ENCODE measurements at places on chromosomes 13 and 19.
A peak's percentile ranks its signal among the peaks of the same experiment; 100 is the strongest.

DNA sequence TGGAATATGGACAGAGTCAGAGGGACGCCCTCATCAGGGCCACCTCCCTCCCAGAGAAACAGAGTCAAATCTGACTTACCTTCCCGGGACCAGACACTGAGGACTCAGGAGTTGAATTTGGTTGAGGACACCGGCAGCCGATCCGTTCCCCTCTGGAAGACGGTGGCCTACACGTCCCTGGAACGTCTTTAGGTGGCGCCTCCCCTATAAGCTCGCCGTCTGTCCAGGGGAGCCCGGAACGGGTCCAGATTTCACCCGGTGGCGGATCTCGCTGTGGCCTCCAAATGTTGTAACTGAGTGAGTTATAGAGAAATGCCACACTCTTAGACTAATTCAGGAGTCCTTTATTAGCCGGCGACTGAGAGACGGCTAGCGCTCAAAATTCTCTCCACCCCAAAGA lies 9.0 kb downstream of the TNFSF14 start:
- no peak for DNase-seq

DNA sequence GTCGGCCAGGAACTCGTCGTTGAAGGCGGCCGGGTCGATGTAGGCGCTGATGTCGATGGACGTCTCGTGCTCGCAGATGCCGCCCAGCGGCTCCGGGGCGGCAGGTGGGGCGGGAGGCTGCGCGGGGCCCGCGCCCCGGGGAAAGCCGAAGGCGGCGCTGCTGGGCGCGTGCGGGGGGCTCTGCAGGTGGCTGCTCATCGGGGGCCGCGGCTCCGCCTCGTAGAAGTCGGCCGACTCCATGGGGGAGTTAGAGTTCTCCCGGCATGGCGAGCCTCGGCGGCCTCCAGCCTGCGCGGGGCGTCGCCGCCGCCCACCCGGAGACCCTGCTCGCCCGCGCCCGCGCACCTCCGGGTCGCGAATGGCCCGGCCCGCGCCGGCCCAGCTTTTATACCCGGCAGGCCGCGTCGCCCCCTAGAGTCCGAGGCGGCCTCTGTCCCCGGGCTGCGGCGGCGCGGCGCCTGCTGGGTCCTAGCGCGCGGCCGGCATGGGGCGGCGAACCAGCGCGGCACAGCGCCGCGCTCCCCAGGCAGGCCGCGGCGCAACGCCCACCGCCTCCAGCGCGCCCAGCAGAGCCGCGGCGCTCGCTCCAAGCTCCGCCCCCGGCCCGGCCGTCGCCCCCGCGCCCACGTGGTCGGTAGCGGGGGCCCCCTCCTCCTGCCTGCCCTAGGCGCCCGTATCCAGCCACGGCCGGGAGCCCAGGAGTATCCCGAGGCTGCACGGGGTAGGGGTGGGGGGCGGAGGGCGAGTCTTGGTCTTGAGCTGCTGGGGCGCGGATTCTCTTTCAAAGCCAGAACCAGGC lies at the start of gene CEBPA:
Gene CEBPA (minus strand): TSS at position 360 of the 799 bp plus-strand sequence. CDS start 120 bp downstream, at position 240.
- peak; percentile 78 for DNase-seq

DNA sequence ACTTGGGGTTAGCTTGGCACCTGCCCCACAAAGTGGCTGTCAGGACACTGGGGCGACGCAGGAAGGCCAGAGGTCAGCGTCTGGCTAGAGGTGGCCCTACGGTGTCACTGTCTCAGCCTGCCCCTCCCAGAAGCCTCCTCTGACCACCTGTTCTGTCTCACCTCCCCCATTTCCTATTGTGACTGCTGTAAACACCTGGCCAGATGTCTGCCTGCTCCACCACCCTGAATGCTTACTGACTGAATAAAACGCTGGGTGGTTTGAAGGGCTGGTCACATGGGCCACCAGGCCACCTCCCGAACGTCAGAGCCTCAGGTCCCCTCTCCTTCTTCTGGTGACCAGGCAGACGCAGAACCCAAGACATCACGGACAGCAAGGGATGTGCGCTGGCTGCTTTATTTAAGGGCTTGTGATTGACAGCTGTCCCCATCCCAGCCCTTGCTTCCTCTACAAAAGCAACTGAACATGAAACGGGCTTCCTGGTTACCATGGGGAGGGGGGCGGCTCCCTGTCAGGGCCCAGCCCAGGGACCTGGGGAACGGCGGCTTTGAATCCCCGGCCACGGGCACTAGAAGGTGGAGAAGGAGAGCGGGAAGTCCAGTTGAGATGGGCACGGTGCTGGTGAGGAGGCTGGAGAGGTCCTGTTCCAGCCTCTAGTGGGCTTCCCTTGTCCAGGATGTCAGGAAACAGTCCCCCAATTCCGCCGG lies 6.2 kb downstream of the ELOF1 start:
- no peak for DNase-seq

- DNase-seq = peak; percentile 25
Measured at GRCh38 chr19:35559281-35559659, 4.2 kb downstream of the ATP4A start.

- no peak for DNase-seq
Measured at GRCh38 chr19:5644037-5644436, 21.2 kb downstream of the SAFB start.

GRCh38 chr13:22940736-22941135 lies 240.0 kb upstream of the SGCG start:
- DNase-seq = no peak

GRCh38 chr19:738509-739128 lies 12.3 kb upstream of the MISP start:
- no peak for DNase-seq

- DNase-seq = no peak
Measured at GRCh38 chr13:79749984-79750551, 269.1 kb downstream of the NDFIP2 start.

- peak; percentile 22 for DNase-seq
Measured at GRCh38 chr19:31254180-31254551, 95.1 kb downstream of the TSHZ3 start.

DNA sequence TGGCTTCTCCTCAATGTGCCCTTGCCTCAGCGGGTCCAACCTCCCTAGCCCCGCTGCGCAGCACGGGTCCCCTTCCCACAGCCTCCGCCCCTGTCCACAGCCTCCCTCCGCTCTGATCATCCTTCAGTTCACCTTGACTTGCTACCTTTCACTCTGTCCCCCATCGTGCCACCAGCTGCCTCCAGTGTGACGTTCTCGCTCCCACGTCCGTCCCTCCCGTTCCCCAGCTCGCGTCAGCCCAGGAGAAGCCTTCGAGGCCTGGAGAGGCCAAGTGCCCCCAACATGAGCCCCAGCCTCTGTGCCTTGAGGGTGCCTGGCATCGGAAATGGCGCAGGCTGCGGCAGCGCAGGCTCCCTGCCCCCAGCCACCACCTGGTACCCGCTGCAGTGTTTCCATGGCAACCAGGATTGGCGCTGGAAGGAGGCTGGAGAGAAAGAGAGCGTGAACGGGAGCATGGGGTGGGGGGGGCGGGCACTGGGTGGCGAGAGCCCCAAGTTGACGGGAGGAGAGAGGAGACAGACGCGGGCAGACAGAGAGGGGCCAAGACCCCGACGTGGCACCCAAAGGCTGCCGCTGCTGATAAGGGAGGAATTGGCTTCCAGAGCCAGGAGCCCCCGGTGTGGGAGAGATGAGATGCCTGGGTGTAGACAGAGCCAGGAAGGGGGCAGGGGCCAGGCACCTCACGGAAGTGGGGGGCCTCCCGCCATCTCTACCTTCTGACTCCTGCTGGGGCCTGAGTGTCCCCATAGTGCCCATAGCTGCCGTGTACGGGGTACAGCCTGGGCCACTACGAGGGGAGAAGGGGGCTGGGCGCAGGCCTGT lies 844 bp upstream of the ASPDH start:
- DNase-seq = no peak

DNA sequence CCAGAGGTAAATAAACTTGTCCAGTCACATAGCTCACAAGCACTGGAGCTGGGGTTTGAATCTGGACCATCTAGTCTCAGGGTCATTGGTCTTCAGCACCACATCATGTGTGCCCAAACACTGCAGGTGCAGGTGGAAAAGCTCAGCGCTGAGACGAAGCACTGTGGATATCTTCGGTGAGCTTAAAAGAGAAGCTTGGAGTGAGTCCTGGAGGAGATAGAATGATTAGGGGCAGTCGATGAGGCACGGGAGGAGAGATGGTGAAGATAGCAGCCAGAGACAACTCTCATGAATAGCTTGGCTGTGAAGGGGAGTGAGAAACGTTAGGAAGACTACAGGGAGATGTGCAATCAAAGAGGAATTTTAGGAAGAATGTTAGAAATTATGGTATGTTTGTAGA lies 389.3 kb downstream of the FGF9 start:
- no peak for DNase-seq

GRCh38 chr19:2549701-2550191 lies 73.8 kb downstream of the GADD45B start:
- DNase-seq = peak; percentile 45

GRCh38 chr19:8214802-8215201 lies 5.6 kb downstream of the CERS4 start:
- no peak for DNase-seq

- no peak for DNase-seq
Measured at GRCh38 chr19:51372021-51372648, 319 bp downstream of the NKG7 start.

GRCh38 chr19:33040994-33041827 lies 23.5 kb downstream of the RHPN2 start:
- DNase-seq = no peak

GRCh38 chr19:20858861-20859260 lies 64.2 kb upstream of the ZNF85 start:
- no peak for DNase-seq

DNA sequence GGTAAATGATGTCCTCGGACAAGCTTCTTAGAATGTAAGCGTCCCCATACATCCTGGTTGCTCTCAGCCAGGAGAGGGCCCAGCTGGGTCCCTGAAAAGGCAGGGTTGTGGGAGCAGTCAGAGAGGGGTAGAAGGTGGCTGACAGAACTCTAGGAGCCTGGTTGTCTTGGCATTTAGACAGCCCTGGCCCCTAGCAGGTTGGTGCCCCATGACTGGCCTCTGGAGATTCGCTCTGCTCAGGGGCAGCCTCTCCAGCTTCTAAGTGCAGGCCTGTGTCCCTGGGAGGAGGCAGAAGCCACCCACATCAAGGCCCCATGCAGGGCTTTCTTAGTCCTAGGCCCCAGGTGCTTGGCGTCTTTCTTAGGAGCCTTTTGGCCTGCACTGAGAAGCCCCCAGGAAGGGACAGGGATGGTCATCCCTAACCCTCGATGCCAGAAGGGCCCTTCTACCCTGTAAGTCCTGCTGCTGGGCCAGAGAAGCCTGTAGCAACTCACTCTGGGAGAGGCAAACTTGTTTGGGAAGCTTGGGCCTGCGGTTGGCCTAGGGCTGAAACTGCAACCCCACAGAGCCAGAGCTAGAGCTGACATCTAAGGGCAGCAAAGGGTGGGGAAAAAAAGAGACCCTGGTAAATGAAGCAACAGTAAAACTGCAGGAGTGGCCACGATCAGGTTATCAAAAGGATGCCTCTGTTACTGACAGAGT lies 2.8 kb upstream of the CDX2 start:
- no peak for DNase-seq

GRCh38 chr13:19668778-19669177 lies 35.3 kb downstream of the MPHOSPH8 start:
- DNase-seq = no peak

DNA sequence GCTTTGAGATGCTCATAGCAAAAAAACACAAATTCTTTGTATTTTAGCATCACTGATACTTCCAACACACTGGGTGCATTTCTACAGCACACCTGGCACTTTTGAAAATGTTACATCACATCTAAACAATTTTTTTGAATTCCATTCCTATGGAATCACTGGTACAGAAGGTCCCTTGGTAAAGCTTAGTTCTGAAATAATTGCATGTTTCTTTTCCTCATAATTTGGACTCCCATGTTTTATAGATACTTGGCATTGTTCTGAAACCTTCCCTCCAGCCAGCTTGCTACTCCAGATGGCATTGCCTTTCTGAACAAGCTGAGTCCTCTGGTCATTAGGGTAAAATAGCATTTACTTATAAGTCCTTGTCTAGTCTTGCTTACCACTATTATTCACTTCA lies 481.3 kb upstream of the GPC6 start:
- DNase-seq = no peak

DNA sequence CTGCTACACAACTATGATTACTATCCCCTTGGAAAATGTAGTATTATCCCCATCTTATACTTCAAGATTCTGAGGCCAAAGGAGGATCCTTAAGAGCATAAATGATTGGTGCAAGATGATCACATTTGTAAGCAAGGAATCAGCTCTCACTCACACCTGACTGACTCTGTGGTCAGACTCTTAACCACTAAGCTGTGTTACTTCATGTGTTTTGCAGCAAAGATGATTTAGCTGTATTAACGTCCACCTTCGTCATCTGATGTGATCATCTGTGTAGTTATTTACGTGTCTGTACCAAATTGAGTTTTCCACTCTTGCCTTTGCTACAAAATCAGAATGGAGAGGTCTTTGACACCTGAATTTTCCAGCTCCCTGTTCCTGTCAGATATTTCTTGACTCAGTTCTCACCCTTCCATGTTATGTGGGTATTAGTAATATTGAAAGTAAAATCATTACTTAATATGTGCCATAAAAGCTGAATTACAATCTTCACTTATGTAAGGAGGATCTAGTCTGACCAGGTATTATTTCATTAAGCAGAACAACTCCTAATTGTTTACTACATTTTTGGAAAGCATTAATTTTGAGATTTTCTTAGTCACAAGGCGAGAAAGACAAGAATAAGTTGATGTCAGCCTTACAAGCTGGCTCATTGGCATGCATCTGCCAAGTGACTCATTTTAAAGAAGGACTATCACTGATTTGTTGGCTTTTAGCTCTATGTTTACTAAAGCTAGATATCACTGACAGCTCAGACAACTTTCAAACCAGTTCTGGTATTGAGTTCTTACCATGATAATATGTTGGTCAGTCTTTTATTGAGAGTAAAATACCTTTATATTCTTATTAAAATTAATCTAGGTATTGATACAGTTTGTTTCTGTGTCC lies 1279.8 kb upstream of the PCDH9 start:
- DNase-seq = no peak

GRCh38 chr13:100630555-100630954 lies 42.0 kb upstream of the GGACT start:
- no peak for DNase-seq

DNA sequence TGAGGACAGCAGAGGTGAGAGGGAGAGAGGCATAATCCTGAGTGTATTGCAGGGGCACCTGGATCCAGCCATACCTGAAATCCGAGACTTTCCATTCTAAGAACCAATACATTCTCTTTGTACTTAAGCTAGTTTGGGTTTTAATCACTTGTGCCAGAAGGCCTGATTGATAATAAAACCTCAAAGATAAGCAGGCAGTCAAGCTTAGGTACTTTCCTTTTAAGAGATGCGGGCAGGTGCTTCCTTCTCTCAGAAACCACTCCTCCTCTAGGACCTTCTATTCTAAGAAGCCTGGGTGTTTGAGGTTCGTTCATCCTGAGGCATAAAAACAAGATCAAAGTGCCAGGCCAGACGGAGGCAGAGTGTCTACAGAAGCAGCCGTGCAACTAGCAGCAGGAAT lies 22.2 kb downstream of the FAM187B start:
- DNase-seq = peak; percentile 81

DNA sequence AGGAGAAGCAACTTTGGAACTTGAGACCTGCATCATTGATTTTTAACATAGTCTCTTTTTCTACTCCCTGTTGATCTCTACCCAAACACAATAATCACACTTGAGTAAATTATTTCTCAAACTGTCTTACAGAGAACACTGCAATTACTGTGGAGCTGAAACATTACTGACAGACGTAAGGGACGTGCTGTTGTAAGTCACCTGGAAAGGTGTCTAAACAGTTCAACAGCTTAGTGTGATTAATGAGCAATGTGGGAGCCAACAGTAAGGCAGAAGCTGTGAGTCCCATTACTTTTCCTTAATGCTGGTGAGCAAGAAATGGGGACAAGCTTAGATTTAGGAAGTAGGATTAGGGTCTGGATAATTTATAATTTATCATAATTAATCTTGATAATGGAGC lies 265.7 kb downstream of the DLEU7 start:
- DNase-seq = no peak

GRCh38 chr13:99197117-99197651 lies 3.5 kb upstream of the UBAC2 start:
- DNase-seq = no peak

All from RPMI8226 (cell line).